Mesothelial cell of epicardium (in vitro differentiated cells): ENCODE measurements at places on chromosomes 5 and 9.

GRCh38 chr5:120690621-120691407, 226.7 kb downstream of the PRR16 start:
- H3K27ac ChIP-seq: no peak overlapping the region
- no peaks in the 10 kb centered on the region for H3K36me3 ChIP-seq
- DNase-seq: no peak
- no peak overlapping the region for H3K4me3 ChIP-seq

- no peak for DNase-seq
- H3K4me3 ChIP-seq: no peak overlapping the region
- H3K27me3 ChIP-seq: no peaks in the 10 kb centered on the region
- H3K27ac ChIP-seq: no peak overlapping the region
- H3K4me1 ChIP-seq: no peaks in the 10 kb centered on the region
Observed at GRCh38 chr9:4829969-4830368, 37.2 kb downstream of the RCL1 start.

- no peak overlapping the region for H3K4me3 ChIP-seq
- DNase-seq: no peak
- no peaks in the 10 kb centered on the region for H3K27me3 ChIP-seq
- H3K4me1 ChIP-seq: peaks cover 23% of the 10 kb centered on the region
- H3K27ac ChIP-seq: no peak overlapping the region
- no peaks in the 10 kb centered on the region for H3K36me3 ChIP-seq
Observed at GRCh38 chr9:134337469-134337868, 11.2 kb downstream of the RXRA start.

GRCh38 chr9:133821601-133822429, 83.7 kb upstream of the SARDH start:
- DNase-seq: no peak
- H3K4me3 ChIP-seq: no peak overlapping the region
- peaks cover 12% of the 10 kb centered on the region for H3K36me3 ChIP-seq
- no peaks in the 10 kb centered on the region for H3K27me3 ChIP-seq

DNA sequence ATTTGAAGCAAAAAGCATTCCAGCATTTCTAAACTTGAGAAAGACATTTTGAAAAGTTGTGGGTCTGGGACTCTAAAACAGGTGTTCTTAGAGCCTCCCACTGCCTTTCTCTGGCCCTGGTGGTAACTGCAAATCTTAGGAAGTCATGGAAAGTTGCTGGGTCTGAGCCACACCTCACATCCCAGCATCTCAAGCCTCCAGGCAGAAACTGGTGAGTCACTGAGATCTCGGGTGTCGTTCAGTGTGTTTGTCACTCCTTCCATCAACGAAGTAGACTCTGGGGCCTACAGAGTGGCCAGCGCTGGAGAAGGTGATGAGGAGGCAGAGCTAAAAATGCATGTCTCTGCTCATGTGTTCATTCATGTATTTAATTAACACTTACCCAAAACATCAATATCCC, 59.6 kb upstream of the C5orf58 start:
- no peak overlapping the region for H3K27ac ChIP-seq
- H3K36me3 ChIP-seq: no peaks in the 10 kb centered on the region
- no peak for DNase-seq
- peaks cover 2% of the 10 kb centered on the region for H3K27me3 ChIP-seq
- H3K4me3 ChIP-seq: no peak overlapping the region

DNA sequence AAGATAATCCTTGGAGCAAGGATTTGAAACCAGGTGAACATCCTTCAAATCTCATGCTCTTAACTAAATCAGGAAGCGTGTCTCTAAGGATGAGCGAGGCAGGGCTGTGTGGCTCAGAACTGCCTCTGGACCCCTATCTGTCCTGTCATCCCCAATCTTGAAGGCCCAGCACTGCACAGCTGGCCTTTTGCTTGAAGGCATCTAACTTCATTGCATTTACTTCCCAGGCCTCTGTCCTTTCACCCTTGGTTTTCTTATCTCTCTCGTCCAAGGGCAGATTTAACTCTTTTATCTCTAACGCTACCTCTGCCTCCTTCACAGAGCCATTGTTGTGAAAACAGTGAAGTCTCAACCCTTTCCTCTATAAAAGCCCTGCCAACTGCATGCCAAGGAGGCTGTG, 83.8 kb downstream of the UGCG start:
- H3K27ac ChIP-seq: no peak overlapping the region
- H3K27me3 ChIP-seq: peaks cover 6% of the 10 kb centered on the region
- DNase-seq: no peak
- H3K4me3 ChIP-seq: no peak overlapping the region
- no peaks in the 10 kb centered on the region for H3K36me3 ChIP-seq
- peaks cover 1% of the 10 kb centered on the region for H3K4me1 ChIP-seq

- peaks cover 90% of the 10 kb centered on the region for H3K27me3 ChIP-seq
- H3K27ac ChIP-seq: no peak overlapping the region
- H3K4me1 ChIP-seq: no peaks in the 10 kb centered on the region
- no peak overlapping the region for H3K4me3 ChIP-seq
Observed at GRCh38 chr9:34961574-34962490, 3.7 kb downstream of the PHF24 start.

- no peak for DNase-seq
- H3K4me3 ChIP-seq: no peak overlapping the region
- peaks cover 18% of the 10 kb centered on the region for H3K4me1 ChIP-seq
Observed at GRCh38 chr9:127537014-127537413, 75.1 kb upstream of the STXBP1 start.

DNA sequence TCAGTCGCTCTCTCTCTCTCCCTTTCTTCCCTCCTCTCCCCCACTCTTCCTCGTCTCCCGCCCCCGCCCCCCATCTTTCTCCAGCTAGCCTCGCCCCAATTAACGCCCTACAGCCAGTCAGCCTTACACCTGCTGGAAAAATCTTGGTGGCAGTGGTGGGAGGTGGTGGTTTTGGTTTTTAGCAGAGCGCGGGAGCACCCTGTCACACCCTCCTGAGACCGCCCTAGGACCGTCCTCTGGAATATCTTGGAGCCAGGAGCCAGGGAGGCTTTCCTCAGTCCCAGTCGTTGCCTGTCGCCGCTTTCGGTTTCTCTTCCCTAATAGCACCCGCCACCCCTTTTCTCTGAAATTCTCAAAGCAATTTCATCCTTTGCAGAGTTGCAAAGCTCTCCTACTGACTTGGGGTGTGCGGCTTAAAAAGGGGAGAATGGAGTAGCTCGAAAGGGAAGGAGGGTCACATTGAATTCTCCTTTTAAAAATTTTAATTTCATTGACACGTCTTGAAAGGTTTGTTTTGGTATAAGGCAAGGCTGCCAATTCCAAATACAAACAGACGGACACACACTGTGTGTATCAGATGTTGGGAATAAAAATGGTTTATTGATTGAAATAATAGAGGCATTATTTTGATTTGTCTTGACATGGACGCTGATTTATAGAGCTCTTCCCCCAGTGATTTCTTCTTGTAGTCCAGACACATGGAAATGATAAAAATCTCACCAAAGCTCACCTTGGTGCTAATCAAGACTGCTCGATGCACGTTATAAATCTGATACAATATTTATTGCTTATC, 301.3 kb downstream of the PARP8 start:
- peak overlapping the region; percentile 81 for H3K27ac ChIP-seq
- DNase-seq: no peak
- no peaks in the 10 kb centered on the region for H3K36me3 ChIP-seq
- peaks cover 53% of the 10 kb centered on the region for H3K4me1 ChIP-seq
- peaks cover 84% of the 10 kb centered on the region for H3K27me3 ChIP-seq
- peak overlapping the region; percentile 73 for H3K4me3 ChIP-seq

GRCh38 chr5:132817011-132817410, 3.9 kb downstream of the SOWAHA start:
- H3K4me3 ChIP-seq: no peak overlapping the region
- H3K27ac ChIP-seq: no peak overlapping the region
- DNase-seq: no peak
- H3K27me3 ChIP-seq: peaks cover 22% of the 10 kb centered on the region

DNA sequence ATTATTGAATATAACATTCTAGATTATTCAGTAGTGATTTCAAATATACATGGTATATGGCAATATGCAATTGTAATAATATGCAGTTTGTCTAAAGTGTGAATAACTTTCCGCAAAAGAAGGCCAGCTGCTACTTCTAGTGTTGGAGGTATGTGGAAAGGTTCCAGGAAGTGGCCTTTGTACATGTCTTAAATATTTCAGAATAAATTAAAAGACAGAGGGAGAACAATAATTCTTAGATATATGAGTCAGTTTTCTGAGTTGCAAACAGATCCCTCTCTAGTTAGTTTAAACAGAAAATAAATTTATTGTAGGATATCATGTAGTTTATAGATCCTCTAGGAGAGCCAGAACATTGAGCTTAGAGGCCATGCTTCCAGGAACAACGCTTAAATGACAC, 210.8 kb upstream of the ELL2 start:
- peaks cover 2% of the 10 kb centered on the region for H3K27me3 ChIP-seq
- H3K36me3 ChIP-seq: no peaks in the 10 kb centered on the region
- H3K27ac ChIP-seq: no peak overlapping the region
- peaks cover 11% of the 10 kb centered on the region for H3K4me1 ChIP-seq
- no peak overlapping the region for H3K4me3 ChIP-seq

DNA sequence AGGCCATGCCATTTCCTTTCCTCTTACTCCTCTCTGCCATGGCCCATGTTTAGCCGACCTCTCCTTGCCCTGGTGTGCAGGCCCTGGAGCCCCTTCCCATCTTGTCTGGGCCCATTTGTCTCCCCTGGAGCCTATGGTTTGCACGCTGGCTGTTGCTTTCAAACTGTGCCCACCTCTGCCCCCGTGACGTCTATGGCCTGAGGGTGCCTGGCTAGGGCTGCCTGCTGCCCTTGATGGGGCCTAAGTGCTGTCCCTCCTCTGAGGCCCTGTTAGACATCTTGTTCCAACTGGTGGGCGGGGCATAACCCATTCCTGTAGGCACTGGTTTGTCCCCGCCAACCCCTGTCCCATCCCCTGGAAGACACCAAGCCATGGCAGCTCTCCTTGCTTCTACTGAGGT, 22.7 kb upstream of the ENHO start:
- no peaks in the 10 kb centered on the region for H3K4me1 ChIP-seq
- H3K27me3 ChIP-seq: peaks cover 54% of the 10 kb centered on the region
- DNase-seq: no peak
- no peaks in the 10 kb centered on the region for H3K36me3 ChIP-seq
- H3K27ac ChIP-seq: no peak overlapping the region
- H3K4me3 ChIP-seq: no peak overlapping the region
